GM04504 (cell line): ENCODE measurements at places on chromosomes 1 and 21.

DNA sequence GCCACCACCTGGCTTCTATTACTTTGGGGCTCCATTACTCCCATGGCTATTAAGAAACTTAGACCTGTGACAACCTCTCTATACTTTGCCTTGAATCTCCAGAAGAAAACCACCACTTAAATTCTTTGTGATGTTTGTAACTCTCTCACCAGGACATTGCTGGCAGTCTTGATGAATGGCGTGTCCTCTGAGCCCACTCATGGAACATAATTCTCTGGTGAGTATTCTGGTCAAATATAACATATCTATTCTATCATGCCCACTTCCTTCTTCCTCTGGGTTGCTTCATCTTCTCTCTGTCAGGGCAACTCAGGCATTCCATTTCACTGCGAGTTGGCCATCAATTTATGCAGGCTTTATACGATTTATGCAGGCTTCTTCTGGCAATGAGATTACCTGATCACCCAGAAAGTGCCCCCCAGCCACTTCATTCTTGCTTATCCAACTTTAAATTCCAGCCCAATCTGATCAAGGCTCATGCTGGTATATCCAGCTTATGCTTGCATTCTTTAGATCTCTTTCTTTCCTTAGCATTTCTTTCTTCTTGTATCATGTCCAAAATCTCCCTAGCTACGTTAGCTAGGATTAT, 112.0 kb upstream of the CHRM3 start:
- DNase-seq = no peak

DNA sequence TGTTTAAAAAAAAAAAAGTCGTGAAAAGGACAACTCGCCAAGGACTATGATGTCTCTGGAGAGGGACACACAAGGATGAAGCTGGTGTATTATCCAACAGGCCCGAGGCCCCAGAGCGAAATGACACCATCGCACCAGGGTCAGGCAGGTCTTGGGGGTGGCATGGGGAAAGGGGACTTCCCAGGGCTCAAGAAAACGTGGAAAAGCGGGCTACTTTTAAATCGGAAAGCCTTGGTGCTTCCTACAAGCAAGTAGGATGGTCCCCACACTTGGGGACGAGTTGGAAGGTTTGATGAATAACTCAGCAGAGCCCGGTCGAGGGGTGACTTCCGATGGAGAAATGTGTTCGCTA, 505 bp upstream of the GNPAT start:
- no peak for DNase-seq

DNA sequence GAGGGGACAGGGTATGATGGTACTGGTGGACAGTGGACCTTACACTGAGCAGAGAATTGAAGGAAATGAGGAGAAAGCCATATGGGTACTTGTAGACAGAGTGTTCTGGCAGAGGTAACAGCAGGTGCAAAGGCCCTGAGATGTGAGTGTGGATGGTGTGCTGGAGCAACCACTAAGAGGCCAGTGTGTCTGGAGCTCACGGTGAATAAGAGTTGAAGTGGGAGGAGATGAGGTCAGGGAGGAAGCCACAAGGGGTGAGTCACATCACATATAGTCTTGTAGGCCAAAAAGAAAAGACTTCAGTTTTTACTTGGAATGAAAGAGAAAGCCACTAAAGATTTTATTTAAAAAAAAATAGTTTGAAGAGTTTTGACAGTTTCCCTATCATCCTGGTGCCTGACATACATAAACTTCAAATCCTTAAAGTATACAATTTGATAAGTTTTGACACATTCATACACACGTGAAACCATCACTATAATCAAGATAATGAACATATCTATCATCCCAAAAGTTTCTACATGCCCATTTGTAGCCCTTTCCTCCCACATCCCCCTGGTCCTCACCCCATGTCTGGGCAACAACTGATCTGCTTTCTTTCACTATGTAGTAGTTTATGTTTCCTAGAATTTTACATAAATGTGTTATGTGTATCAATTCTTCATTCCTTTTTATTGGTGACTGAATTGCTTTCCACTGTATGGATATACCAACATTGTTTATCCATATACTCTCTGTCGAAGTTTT, 148.4 kb downstream of the GPATCH2 start:
- peak; percentile 32 for DNase-seq

- DNase-seq = no peak
Measured at GRCh38 chr1:147826259-147826658, 65.9 kb upstream of the GJA5 start.

DNA sequence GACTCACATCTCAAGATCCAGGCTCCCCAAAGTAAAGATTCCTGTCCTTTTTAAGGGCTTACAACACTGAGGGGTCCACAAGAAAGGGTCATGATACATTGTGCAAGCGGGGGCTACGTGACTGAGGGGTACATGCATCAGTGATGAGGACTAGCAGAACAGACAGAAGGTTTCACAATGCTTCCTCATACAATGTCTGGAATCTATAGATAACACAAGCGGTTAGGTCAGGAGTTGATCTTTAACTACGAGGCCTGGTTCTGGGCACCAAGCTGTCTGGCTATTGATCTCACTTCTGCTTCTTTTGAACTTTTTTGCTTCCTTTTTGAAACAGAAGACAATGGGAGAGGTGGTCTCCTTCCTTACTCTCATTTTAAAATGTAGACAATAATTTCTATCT, 718.6 kb downstream of the AMY1C start:
- no peak for DNase-seq

GRCh38 chr1:157306896-157307295, 168.7 kb upstream of the ETV3 start:
- DNase-seq = no peak

DNA sequence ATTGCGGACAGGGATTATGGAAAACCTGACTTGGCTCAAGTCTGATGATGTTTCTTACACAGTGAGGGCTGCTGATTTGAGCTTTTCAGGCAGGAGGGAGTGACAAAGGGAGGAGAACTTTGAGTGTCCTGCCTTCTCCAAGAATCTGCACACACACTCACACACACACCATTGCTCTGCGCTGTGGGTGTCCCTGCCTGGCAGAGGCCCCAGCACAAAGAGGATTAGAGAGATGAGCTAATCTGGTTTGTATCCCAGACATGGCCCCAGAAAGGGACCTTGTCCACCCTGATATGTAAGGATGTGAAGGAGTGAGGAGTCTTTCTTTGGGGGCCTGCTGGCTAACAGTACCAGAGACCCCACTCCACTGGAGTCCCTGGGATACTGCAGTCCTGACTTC, 5.9 kb upstream of the WNT2B start:
- DNase-seq = no peak

- DNase-seq = no peak
Measured at GRCh38 chr1:66339944-66340343, 194.0 kb upstream of the SGIP1 start.

GRCh38 chr1:15848143-15848928, 829 bp downstream of the SPEN start:
- DNase-seq = no peak

GRCh38 chr1:15388201-15388880, 21.3 kb upstream of the EFHD2 start:
- DNase-seq = no peak

DNA sequence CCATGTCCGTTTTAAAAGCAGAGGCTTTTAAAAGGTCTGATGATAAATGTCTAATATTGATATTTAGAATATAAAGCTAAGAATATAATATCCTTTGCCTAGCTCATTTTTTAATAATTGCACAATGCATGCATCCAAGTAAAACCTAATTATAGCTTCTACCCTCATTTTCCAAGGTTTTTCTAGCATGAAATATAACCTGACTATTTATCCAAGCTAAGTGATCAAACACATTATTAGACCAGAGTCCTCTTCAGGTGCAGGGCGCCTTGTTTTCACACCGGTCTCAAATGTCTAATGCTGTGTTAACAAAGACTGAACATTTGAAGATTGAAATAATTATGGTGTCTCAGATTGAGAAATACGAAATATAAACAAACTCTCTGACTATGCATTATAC, 648.9 kb upstream of the CXADR start:
- no peak for DNase-seq

- DNase-seq = no peak
Measured at GRCh38 chr1:185439727-185440415, 122.8 kb upstream of the IVNS1ABP start.

- DNase-seq = no peak
Measured at GRCh38 chr1:151520359-151520758, 9.2 kb downstream of the CGN start.

- DNase-seq = no peak
Measured at GRCh38 chr1:94621802-94622201, 80.2 kb upstream of the F3 start.

- no peak for DNase-seq
Measured at GRCh38 chr1:215458104-215458503, 109.0 kb upstream of the KCTD3 start.

GRCh38 chr1:46652321-46653100, 15.7 kb downstream of the ATPAF1 start:
- DNase-seq = no peak

DNA sequence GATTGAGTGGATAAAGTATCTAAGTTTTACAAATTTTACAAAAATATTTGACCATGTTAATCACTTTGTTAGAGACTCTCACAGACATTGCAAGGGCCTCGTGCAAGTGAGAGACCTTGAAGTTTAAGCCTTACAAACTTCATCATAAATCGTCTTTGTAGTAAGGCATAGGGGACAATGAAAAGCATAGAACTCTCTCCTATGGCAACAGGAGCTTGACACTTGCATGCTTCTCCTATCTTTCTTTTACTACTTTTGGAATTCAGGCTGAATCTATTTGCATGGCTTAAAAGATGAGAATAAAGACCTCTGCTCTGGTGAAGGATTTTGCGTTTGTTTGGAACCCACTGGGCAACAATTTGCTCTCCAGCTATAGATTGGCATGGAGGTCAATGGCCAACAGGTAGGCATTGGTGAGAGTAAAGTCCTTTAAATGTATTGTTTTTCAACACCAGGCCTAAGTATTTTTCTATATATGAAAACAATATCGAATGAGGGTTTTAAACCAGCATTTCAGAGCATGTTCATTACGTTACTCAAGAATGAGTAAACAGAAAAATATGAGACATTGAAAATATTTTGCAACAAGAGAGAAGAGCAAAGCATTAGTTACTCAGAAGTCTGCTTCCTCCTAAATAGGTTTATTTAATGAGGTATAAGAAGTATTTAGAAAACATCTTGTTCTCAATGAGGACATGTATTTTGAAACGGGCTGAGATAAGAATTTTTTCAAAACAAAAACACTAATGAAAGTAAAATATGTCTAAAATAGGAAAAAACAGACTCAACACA, 192.2 kb downstream of the TGFB2 start:
- DNase-seq = peak; percentile 36

- no peak for DNase-seq
Measured at GRCh38 chr1:109595531-109595930, 23.9 kb downstream of the GNAT2 start.

DNA sequence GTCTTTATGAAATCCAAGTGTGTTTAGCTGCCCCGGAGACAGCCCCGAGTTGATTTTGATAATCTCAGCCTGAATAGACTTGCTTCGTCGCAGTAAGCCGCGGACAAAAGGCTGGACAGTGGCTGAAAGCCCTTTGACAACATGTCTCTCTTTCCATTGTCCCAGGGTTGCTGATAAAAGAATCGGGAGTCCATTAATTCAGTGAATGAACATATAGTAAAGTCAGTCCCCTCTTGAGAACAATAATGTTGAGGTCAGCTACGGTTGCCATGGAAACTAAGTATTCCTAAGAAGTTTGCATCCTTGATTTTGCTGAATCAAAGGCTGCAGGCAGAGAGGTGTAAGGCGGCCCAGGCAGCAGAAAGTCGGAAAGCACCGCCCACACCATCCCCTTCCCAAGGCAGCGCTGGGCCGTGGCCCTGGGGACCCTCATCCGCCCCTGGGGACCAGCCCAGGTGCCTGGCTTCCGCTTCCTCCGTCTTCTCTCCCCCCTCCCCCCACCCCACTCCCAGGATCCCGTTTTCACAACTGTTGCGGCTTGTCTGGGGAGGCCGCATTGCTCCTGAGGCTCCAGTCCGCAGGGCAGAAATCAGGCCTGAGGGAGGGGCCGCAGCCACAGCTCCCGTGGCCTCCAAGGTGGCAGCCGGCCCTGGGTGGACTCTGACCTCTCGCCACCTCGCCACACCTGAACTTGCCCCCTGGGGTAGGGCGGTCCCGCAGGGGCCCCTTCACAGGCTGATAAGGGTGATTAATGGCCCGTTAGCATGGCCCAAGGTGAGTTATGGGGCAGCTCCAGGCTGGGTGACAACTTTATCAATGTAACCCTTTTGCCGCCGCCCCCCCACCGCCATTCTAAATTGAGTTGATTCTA, 180.9 kb downstream of the PRDM16 start:
- no peak for DNase-seq

- DNase-seq = no peak
Measured at GRCh38 chr1:185105121-185105520, 51.6 kb downstream of the TRMT1L start.

DNA sequence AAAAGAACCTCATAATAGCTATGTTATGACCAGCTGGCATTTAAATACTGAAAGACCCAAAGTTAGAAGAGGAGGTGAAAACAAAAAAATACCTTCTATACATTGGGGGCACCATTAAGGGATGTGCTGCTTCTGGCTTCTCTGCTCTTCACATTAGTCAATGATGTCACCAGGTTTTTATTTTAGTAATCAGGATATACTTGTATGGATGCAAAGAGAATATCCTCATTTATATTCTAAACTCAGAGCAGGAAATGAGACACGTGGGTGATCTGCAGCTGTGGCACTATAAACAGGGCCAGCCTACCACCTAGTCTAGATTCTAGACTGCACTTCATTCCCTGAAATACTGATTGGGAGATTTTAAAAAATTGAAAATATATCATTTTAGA, 51.2 kb downstream of the WLS start:
- DNase-seq = no peak

GRCh38 chr21:22076471-22076870, 1078.3 kb downstream of the NCAM2 start:
- no peak for DNase-seq

- no peak for DNase-seq
Measured at GRCh38 chr1:53508991-53509666, 49.9 kb downstream of the DMRTB1 start.

- DNase-seq = no peak
Measured at GRCh38 chr21:19065164-19065563, 661.6 kb upstream of the TMPRSS15 start.

GRCh38 chr1:216822480-216822879, 99.3 kb upstream of the ESRRG start:
- DNase-seq = no peak

DNA sequence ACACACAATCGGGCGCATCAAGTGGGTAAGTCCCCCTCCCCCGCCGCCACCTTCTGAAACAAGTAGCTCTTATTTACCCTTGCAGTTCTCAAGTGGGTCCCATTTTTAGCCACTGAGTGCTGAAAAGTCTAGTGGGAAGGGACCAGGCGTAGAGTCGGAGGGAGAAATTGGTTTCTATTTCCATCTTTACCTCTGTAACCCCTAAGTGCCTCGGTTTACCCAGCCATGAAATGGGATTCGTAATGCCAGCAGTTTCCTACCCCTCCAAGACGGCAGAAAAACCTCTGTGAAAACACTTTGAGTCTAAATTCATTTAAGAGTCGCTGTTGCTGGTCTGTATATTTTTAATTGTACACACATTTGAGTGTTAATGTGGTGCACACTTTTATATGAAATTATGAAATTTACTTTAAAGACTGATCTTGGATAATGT, 928 bp downstream of the TLCD4 start:
- no peak for DNase-seq
